Mucosa of gallbladder (tissue), 1 donor: ENCODE measurements at places on chromosomes 6 and 20. TPM values are rescaled to one million over a fixed set of nuclear protein-coding genes. Genes with fewer than 3 reads are reported as not detected.

GRCh38 chr6:167904791-167905190 lies 78.1 kb downstream of the AFDN start:
- no peak for DNase-seq

The PHIP gene
- 32.0 TPM for total RNA-seq

The DDO gene
- total RNA-seq = 5.6 TPM

GRCh38 chr20:10470276-10470675 lies 35.2 kb downstream of the SLX4IP start:
- no peak for DNase-seq

The PBOV1 gene
- total RNA-seq = not detected

- DNase-seq = no peak
These were observed 66.1 kb downstream of the JPH2 start for GRCh38 chr20:44120676-44121425.
